ENCODE measurements at places on chromosomes 11 and 22.

GRCh38 chr11:79028225-79028624, 412.6 kb downstream of the TENM4 start:
- no peak for DNase-seq

- DNase-seq, result no peak
These were observed 439 bp downstream of the LMO1 start for GRCh38 chr11:8263109-8263768.

- DNase-seq, result no peak
These were observed 159.9 kb upstream of the TENM4 start for GRCh38 chr11:79600711-79601110.

DNA sequence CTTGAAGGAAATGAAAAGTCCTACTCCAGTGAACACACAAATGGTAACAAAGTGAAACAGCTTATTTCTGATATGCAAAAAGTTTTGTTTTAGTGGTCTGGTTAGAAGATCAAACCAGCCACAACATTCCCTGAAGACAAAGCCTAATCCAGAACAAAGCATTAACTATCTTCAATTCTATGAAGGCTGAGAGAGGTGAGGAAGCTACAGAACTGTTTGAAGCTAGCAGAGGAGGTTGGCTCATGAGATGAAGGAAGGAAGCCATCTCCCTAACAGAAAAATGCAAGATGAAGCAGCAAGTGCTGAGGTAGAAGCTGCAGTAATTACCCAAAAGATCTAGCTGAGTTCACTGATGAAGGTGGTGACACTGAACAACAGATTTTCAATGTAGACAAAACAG, 168.4 kb downstream of the IGLL1 start:
- no peak for DNase-seq

GRCh38 chr11:119585043-119585781, 143.8 kb downstream of the NECTIN1 start:
- DNase-seq, result no peak

- DNase-seq, result no peak
These were observed 216.2 kb upstream of the ARHGAP20 start for GRCh38 chr11:110928391-110928790.

GRCh38 chr11:11763796-11764422, 77.9 kb upstream of the USP47 start:
- DNase-seq, result no peak

DNA sequence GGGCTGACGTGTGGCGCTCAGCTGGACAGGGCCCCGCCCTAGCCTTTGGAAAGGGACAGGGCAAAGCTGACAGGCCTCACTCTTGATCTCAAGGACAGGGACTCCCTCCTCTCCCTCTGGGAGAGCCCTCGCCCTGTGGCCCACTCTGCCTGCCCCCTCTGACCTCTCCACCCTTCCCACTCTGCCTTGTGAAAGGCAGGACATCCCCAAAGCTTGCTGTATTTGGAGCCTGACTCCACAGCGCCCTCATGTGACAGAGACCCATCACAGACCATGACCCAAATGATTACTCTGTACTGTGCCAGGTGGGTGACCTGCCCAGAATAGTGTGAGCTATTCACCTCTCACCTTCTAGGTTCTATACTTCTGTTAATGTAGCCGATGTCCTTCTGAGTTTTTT, 18.8 kb downstream of the P2RY2 start:
- DNase-seq, result no peak

DNA sequence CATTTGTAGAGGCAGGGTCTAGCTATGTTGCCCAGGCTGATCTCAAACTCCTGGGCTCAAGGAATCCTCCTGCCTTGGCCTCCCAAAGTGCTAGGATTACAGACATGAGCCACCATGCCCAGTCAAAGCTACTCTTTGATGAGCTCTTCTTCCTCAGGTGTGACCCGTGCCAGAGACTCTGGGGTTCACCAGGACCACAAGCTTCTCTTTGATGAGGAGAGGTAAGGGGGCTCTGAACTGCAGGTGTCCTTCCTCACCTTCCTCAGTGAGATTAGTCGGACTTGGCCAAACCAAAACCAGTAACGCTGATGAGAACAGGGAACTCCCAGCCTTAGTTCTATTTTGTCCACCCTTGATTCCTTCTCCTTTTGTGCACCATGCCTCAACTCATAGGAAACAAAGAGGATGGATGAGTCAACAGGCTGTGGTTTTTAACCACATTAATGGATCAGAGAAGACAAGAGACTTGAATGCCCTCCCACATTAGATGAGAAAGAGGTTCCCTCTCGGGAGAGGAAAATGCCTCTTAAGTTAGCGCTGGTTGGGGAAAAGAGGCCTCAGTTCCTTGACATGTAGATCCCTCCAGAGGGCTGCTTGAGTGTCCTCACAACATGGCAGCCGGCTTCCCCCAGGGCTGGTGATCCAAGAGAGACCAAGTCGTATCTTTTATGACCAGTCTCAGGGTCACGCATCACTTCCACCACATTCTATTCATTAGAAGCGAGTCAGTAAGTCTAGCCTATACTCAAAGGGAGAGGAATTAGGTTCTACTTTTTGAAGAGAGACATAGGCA, 25.7 kb upstream of the CTR9 start:
- no peak for DNase-seq

DNA sequence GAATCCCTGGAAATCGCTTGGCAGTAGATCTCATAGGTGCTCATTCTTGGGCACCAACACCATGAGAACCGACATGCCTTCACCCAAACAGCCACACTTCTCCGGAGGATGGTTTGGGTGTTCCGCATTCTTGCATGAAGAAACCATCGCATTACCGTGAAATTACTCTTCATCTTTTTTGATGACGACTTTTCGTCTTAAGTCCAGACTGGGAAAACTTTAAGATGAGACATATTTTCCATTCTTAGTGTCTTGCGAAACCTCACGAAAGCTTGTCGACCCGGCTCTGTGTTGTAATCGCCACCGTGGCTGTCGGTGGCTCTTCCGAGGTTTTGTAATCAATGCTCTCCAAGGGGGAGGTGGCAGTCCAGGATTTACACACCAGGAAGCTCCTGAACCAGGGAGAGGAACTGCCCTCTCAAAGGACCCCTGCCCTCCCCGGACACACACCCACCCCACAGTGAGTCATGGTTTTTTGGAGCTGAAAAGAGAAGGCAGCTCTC, 1.7 kb downstream of the TOM1 start:
- DNase-seq, result no peak
